Stimulated activated CD4-positive, alpha-beta T cell treated with anti-CD3 and anti-CD28 coated beads, Interleukin-4, amount 100 ng/mL, for 1 hour (primary cell): ENCODE measurements at places on chromosomes 13 and 19.

DNA sequence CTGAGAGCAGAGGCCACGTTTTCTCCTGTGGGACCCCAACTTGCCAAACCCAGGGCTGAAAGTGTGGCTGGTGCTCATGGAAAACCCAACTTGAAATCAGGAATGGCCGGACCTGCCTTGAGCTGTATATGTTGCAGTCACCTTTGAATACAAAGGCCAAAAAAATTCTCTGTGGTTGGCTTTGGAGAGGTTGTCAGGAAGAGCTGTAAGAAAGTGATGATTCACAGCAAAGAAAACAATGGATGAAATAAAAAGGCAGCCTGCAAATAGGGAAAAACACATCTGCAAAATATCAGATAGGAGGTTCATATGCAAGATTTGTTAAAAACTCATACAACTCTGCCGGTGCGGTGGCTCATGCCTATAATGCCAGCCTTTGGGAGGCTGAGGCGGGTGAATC, 715.8 kb downstream of the UQCRFS1 start:
- DNase-seq = no peak

- no peak for DNase-seq
These were observed 16.7 kb upstream of the POSTN start for GRCh38 chr13:37615276-37615675.

DNA sequence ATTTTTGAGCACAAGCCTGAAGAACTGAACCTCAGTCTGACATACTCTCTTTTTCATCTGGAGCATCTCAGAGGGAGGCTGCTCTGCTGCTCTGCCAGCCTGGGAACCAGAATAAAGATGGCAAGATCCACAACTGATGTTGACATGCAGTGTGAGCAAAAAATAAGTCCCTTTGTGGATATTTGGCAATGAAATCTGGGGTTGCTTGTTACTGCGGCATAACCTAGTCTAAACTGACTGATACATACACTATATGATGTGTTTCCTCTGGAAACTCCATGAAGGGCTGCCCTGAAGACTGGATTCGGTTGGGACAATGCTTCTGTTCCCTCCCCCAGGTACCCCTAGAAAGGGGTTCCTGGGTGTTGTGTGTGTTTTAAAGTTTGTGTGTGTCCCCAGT, 106.7 kb downstream of the IER2 start:
- DNase-seq = no peak

- no peak for DNase-seq
These were observed 1921.9 kb downstream of the OLFM4 start for GRCh38 chr13:54950546-54950945.

GRCh38 chr13:27011661-27012060, 159.9 kb downstream of the USP12 start:
- no peak for DNase-seq

- no peak for DNase-seq
These were observed 27.6 kb upstream of the MATK start for GRCh38 chr19:3813473-3814392.

DNA sequence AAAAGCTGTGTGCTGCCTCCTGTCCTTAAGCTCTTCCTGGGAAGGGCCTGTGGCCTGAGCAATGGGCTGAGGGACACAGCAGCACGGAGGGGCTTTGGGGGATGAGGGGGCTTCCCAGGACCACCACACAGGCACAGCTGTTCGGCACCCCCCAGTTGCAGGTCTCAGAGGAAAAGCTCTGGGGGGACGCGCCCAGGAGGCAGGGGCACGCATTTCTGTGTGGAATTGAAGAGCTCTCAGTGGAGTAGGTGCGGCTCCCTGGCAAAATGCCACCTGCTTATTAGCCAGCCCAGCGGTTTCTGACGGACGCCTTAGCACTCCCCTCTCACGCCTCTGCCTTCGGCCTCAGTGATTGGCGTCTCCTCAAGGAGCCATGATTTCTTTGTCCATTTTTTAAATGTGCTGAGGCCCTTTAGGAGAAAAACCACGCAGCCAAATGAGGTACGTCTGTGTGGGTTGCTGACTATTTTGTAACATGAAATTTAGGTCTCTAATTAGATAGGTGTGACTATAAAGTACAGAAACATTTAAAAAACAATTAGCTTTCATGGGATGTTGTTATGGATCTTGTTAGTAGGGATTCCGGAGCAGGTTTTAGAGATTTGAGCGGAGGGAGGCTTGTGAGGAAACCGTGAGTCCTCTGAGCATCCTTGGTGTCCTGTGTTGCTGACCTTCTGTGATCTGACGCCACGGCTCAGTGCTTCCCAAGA, 4.0 kb downstream of the MCF2L start:
- no peak for DNase-seq

- DNase-seq = no peak
These were observed 7.1 kb downstream of the ARGLU1 start for GRCh38 chr13:106560821-106561220.

DNA sequence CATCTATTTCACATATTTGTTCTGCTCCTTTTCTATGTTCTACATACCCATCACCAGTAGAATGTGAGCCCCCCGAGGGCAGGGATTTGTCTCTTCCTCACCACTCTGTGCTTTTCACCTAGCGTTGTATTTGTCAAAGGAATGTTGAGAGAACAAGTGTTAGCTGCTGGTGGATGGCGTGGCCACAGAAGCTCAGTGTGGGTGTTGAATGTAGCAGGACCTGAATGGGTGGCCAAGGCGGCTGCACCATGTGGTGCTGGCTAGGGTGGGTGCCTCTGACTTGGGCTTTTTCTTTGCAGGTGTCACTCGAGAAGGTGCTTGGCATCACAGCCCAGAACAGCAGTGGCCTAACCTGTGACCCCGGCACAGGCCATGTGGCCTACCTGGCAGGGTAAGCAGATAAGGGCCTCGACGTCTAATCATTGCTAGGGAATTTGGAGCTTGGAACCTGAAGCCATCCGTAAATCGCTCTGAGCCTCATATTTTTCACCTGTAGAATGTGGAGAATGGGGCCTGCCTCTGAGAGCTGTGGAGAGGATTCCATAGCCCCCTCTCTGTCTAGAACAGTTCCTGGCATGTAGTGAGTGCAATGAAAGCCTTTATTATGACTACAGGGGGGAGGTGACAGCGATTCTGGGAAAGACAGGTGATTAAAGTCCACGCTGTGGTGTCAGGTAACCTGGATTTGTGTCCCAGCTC, 3.9 kb downstream of the WDR62 start:
- no peak for DNase-seq

DNA sequence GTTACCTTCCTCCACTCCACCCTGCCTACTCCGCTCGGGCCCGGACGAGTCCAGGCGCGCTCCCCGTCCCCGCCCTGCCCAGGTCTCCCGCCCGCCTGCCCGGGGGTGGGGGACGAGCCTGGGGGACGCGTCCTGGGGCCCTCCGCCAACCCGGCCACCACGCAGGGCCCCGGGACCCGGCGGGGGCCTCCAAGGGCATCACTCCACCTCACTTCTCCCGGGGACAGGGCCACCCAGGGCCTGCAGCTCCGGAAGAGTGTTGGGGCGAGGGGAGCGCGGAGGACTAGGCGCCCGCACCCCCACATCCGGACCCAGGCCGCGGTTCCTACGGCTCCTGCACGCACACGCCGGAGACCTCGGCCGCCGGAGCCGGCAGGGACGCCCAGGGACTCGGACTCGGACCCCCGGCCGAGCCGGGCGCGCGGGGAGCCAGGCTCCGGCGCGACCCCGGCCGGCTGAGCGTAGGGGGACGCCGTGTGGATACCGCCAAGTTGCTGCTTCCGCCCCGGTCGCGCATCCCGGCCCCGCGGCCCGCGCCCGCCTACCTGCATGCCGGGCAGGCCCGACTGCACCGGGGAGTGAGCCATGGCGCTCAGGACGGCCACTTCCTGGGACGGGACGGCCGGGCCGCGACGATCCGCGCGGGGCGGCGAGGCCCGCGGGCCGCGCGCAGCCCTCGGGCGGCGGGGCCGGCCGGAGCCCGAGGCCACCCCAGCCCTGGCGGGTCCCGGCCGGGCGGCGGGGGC, 534 bp downstream of the STK24 start:
- DNase-seq = peak; percentile 44

- DNase-seq = no peak
These were observed 17.2 kb downstream of the LDLR start for GRCh38 chr19:11106477-11106876.
